ENCODE measurements at places on chromosomes 2 and 18. TPM values are rescaled to one million over a fixed set of nuclear protein-coding genes. Genes with fewer than 3 reads are reported as not detected.

- DNase-seq: no peak
Observed at GRCh38 chr18:76620321-76621170, 125.5 kb upstream of the ZNF516 start.

DNA sequence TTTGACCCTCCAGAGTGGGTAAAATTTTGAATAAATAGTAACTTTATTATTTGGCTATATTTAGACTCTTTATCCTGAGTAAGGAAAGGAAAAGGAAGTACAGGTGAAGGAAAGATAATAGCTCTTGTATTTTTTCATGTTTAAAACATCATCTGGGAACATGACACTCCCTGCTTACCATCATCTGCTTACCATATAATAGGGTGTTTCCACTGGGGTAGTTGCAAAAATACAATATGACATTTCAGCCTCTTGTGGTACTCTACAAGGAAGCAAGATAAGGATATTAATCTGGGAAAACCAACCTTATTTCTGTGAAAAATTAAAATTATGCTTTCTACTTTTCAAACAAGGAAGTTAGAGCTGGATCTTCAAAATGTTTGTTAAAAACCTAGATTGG lies 9.9 kb downstream of the RELCH start:
- DNase-seq: no peak

- DNase-seq: peak; percentile 56
Observed at GRCh38 chr2:38076152-38076709, 280 bp upstream of the CYP1B1 start.

GRCh38 chr2:95760806-95761525 lies 169.2 kb downstream of the TRIM43 start:
- DNase-seq: peak; percentile 29

- no peak for DNase-seq
Observed at GRCh38 chr2:196500686-196501431, 138.7 kb upstream of the CCDC150 start.

GRCh38 chr2:111095434-111095833 lies 25.3 kb upstream of the BCL2L11 start:
- DNase-seq: no peak

- DNase-seq: no peak
Observed at GRCh38 chr2:16650287-16651249, 15.1 kb downstream of the CYRIA start.

DNA sequence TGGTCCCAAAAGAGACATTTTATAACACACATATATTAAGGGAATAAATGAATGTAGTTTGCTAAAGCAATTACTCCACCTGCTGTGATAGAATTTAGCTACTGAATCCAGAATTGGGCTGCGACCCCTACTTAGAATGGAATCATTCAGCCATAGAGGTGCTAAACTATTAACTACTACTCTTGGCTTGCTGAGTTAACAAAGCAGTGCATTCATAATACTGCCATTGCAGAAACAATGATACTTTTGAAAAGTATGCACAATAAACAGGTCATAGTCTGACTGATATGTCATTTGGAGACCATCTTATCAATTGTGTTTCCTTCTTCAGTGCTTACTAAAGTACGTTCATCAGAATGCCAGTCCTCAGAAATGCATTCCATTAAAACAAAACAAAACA lies 273.6 kb downstream of the PIEZO2 start:
- DNase-seq: no peak

DNA sequence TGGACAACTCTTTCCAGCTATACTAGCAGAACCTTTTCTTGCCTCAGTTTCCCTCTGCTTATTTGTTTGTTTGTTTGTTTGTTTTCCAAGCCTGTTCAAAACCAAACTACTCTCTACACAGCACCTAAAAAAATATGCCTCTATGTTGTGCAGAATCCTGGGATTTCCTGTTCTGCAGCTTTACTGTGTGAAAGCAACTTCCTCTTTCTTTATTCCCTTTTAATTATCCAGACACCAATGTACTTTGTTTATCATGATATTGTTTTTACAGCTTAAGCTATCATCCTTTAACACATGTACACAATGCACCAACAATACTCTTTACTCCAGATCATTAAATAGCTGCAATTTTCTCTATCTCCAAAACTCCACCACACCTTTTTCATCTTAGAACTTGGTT lies 259.5 kb downstream of the EPHA4 start:
- DNase-seq: no peak

DNA sequence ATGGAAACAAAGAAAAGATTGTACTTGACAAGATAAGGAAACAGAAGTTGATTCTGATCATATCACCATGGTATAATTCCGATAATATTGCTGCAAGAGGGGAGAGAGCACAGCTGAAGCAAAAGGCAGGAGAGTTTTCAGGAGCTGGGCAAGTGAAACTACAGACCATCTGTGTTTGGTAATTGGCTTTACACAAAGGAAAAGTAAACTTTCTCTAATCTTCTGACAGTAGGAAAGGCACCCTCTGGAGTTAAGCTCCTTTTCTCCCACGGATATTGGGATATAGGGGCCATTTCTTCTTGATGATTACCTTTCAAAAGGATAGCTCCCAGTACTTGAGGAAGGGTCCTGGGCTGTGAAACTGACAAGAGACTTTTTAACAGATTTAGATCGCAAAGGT lies 29.9 kb upstream of the REG3A start:
- no peak for DNase-seq

DNA sequence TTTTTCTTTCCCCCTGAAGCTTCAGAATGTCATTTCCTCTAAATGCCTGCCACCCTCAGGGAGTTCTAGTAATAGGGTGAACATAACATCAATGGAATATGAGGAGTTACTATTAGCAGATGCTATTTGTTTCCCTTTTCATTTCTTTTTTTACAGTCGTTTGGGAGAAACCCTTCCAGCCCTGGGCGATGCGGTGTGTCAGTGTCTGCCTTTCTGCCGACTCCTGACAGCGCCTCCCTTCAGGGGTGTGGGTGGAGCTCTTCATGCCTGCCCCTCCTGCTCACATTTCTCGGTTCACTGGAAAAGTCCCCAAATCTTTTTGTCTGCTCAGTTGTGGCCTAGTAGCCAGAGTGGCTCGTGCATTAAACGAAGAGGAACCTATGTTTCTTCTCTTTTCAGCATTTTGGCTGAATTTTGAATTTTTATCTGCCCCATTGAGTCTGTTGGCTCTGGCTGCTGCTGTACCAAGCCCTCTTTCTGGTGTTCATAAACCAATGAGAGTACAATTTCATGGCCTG lies 72.3 kb downstream of the FMNL2 start:
- no peak for DNase-seq

GRCh38 chr2:109637749-109638570 lies 23.8 kb downstream of the SOWAHC start:
- DNase-seq: no peak

GRCh38 chr2:117700471-117700870 lies 114.0 kb upstream of the DDX18 start:
- DNase-seq: no peak

DNA sequence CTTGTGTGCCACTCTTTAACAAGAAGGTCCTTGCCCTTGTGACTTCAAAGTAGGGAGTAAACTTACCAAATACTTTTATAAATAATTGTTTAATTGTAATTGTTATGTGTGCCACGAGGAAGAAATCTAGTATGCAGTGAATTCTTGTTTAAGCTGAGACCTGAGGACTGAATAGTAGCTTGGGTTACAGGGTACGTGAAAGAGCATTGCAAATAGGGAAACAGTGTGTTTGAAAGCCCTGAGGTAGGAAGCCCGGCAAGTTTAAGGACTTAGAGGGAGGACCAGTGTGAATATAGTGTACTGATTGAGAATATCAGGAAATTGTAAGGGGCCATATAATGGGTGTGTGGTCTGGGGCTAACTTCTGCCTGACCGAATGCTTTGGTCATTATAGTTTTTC lies 26.2 kb downstream of the PHLPP1 start:
- DNase-seq: no peak

DNA sequence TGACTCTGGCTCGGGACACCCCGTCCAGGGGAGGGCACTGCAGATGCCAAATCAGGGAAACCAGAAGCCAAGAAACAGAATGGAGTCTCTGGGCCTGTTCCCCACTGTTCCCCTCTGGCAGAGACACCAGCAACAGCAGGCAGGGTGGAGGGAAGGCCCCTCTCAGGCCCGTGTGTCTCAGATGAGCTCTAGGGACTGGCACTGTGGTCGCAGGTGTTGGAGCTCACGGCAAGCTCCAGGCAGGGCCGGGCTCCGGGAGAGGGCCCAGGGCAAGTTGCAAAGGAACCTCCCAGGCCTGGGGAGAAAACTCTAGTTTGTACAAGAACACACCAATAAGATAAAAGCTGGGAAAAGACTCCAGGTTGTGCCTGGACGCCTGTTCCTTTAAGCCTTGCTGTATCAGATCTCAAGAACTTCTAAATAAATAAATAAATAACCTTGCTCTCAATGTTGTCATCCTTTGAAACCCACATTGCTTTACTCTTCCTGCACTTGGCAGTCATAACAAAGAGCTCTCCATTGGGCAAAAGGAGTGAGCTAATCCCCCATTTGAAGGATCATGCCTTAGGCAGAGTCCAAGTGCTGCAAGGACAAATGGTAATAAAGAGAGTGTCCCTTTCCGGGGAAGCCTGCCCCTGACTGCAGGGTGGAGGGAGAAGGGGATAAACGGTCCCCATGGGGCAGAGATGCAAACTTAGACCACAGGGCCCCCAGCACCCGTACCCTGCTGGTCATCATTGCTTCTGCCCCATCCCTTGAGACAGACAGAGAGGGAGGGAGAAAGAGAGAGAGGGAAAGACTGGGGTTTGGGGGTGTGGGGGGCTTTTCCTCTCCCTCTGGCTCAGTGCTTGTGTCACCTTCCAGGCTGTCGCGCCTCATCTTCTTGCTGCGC lies 33.3 kb downstream of the CNGA3 start:
- no peak for DNase-seq

DNA sequence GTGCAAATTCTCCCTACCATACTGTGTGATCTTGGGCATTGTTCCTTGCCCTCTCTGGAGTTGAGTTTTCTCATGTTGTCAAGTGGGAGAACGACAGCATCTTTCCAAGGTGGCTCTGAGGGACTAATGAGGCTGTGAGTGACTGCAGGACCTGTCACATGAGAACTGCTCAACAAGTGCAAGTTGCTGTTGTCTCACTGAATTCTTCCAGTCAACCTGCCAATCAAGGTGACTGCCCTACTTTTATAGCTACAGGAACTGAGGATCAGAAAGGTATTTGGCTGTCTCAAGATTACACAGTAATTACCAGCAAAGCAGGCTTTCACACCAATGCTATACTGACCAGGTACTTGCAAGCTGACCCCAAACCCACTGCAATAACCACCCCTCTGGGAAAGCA lies 137.6 kb downstream of the MTCL1 start:
- no peak for DNase-seq

DNA sequence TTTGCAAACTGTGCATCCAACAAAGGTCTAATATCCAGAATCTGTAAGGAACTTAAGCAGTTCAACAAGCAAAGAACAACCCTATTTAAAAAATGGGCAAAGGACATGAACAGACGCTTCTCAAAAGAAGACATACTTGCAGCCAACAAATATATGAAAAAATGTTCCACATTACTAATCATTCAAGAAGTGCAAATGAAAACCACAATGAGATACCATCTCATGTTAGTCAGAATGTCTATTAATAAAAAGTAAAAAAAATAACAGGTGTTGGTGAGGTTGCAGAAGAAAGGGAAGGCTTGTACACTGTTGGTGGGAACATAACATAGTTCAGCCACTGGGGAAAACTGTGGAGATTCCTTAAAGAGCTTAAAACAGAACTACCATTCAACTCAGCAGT lies 126.2 kb downstream of the NAT8 start:
- DNase-seq: no peak

GRCh38 chr2:108073415-108074072 lies 87.2 kb downstream of the SLC5A7 start:
- DNase-seq: no peak

DNA sequence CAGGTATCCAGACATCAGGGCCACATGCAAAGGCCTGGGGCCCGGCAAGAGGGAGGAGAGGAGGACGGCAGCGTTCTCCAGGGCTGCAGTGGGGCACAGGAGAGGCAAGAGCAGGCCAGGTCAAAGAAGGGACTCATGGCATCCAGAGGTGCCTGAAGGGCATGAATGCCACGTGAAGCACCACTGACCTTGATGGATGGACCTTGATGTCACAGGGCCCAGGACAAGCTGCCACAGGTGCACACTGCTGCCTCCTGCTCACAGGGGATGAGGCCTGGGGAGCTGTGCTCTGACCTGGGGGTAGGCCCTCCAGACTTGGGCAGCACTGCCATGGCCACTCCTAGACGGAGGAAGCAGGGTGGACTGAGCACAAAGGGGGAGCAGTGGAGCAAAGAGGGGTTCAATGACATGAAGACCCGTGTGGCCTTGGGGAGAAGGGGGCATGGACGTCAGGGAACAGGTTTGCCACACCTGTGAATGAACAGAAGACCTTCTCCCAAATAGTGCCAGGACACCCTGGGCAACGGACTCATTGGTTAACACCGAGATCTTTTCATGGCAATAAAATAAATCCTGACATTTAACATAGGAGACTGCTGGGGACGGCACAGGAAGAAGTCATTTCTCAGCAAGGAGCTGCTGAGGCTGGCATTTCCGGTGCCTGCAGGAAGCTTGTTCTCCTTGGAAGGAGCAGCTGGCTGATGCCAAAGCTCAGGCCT lies 65.6 kb downstream of the EMX1 start:
- no peak for DNase-seq

- no peak for DNase-seq
Observed at GRCh38 chr2:129604560-129604959, 374.9 kb upstream of the RAB6C start.

DNA sequence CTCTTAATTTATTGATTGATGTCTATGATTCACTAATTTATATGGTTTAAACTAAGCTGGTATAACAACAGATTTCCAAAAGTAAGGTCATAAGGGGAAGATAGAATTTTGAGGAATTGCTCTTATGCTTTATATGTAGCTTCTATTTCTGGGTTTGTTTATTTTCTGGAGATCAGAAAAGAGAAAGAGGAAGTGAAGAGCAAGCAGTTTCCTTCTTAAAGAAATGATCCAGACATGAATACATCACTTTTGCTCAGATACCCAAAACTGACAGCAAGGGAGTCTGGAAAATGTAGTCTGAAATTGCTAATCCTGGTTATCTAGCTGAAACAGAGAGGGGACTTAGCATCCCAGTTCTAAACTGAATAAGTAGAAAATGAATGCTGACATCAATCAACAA lies 912.5 kb upstream of the CRIM1 start:
- no peak for DNase-seq

- peak; percentile 29 for DNase-seq
Observed at GRCh38 chr2:24827321-24828237, 34.4 kb downstream of the CENPO start.

TRPM8 gene
- total RNA-seq: 4.1 TPM

OXER1 gene
- total RNA-seq: not detected

SPATS2L gene
- total RNA-seq: 93.9 TPM

C2orf66 gene
- not detected for total RNA-seq

GPD2 gene
- total RNA-seq: 30.6 TPM

HJURP gene
- 56.9 TPM for total RNA-seq

DUSP19 gene
- total RNA-seq: 0.17 TPM

GAL3ST2 gene
- total RNA-seq: not detected

DPP4 gene
- total RNA-seq: 104 TPM
